ENCODE measurements at places on chromosomes 5 and 9. TPM values are rescaled to one million over a fixed set of nuclear protein-coding genes. Genes with fewer than 3 reads are reported as not detected.

Gene FAM221B
- 0.19 TPM for total RNA-seq

Gene IFNA2
- total RNA-seq: not detected

- no peak for DNase-seq
- H3K4me1 ChIP-seq: peaks cover 25% of the 10 kb centered on the region
- peaks cover 6% of the 10 kb centered on the region for H3K36me3 ChIP-seq
- H3K27me3 ChIP-seq: no peaks in the 10 kb centered on the region
Observed at GRCh38 chr9:13520069-13520468, 240.6 kb upstream of the MPDZ start.

GRCh38 chr5:168879331-168879730, 300.2 kb upstream of the PANK3 start:
- DNase-seq: no peak
- no peak overlapping the region for H3K27ac ChIP-seq
- peak overlapping the region; percentile 28 for H3K4me3 ChIP-seq
- H3K4me1 ChIP-seq: peaks cover 42% of the 10 kb centered on the region
- no peaks in the 10 kb centered on the region for H3K36me3 ChIP-seq

DNA sequence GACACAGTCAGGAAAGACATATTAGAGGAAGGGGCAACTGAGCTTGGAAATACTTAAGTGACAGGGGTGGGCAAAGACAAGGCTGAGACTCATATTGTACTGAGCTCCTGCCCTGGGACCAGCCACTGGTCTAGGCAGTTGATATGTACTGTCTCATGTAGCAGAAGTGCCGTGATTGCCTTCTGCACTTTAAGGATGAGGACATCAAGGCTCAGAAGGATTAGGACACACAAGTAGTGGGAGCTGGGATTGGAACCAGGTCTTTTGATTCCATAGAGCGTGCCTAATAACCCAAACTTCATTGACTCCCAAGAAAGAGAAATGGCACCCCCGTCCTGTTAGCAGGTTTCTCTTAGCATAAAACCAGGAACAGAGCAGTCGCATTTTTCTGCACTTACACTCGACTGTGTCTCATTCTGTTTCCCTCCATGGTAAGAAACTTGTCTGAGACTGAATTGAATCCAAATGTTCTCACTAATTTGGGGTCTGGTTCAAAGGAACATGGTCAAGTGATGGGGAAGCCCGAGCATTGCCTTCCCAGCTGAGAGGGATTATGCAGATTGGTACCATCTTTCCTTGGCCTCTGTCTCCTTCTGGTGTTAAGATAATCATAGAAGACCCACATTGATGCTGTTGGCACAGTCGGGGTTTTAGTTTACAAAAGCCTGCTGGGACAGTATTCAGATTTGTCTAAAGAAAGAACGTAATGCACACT, 70.4 kb downstream of the ANGPTL2 start:
- H3K27me3 ChIP-seq: no peaks in the 10 kb centered on the region
- DNase-seq: no peak
- H3K4me3 ChIP-seq: no peak overlapping the region
- H3K27ac ChIP-seq: no peak overlapping the region

Gene SLCO6A1
- total RNA-seq: 4.4 TPM

DNA sequence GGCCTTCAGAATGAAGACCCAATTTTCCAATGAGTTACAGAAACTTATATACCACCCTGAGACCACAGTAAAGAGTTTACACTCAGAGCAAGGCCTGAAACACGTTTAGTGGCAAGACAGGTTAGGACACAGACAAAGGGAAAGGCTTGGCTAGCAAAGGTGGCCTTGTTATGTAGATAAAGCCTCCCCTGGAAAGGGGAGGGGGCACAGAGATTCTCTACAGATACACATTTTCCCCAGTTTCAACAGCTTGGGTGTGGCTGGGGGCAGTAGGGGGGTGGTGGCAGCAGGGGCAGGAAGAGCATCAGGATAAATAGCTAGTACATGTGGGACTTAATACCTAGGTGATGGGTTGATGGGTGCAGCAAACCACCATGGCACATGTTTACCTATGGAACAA, 51.9 kb upstream of the PPP1R2B start:
- H3K4me1 ChIP-seq: peaks cover 35% of the 10 kb centered on the region
- peaks cover 2% of the 10 kb centered on the region for H3K27me3 ChIP-seq
- no peak overlapping the region for H3K4me3 ChIP-seq
- H3K27ac ChIP-seq: no peak overlapping the region

Gene CHSY3
- total RNA-seq: 0.91 TPM

DNA sequence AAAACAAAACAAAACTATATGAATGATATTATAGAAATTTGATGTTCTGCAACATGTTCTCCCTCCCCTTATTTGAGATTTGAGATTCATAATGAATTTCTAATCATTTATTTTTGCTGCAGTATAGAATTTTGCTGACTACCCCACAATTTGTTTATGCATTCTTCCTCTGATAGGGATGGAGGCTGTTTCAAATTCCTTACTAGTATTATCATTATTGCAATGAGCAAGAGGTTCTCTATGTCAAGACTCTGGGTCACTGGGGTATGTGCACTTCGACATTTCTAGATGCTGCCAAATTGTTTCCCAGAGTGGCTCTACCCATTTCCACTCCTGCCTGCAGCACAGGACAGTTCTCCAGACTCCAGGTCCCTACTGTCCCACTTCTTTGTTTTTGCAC, 54.9 kb upstream of the DAB2IP start:
- DNase-seq: no peak
- H3K36me3 ChIP-seq: peaks cover 2% of the 10 kb centered on the region
- no peak overlapping the region for H3K4me3 ChIP-seq
- peaks cover 20% of the 10 kb centered on the region for H3K4me1 ChIP-seq
- H3K27ac ChIP-seq: no peak overlapping the region

Gene RAI14
- total RNA-seq: 92.7 TPM

DNA sequence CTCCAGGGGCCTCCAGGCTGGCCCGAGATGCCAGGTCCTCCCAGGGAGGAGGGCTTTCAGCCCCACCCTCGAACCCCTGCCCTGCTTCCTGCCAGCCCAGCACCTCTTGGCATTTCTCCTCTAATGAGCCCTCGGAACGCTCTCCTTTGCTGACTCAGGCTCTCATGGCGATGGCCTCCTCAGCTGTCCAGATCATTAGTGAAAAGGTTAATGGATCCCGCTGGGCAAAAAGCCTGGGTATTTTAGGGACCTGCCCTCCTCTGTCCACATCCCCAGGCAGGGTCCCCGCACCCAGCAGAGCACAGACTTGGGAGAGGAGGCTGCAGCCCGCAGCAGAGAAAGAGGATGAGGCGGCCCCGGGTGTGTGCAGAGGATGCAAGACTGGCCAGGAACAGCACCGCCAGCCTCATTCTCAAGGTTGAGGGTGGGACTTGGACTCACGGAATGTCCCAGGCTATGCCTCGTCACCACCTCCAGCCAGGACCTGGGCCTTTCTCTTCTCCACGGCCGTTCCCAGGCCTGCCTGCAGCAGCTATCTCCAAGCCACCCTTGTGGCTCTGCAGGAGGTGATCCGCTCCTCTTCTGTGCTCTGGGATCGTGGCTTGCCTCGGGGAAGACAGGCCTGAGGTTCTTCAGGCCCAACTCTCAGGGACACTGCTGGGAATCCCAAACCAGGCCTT, 23.0 kb upstream of the ADAMTS2 start:
- no peaks in the 10 kb centered on the region for H3K27me3 ChIP-seq
- no peak for DNase-seq
- H3K4me1 ChIP-seq: no peaks in the 10 kb centered on the region
- H3K36me3 ChIP-seq: no peaks in the 10 kb centered on the region

Gene SELENOP
- 2.2 TPM for total RNA-seq

DNA sequence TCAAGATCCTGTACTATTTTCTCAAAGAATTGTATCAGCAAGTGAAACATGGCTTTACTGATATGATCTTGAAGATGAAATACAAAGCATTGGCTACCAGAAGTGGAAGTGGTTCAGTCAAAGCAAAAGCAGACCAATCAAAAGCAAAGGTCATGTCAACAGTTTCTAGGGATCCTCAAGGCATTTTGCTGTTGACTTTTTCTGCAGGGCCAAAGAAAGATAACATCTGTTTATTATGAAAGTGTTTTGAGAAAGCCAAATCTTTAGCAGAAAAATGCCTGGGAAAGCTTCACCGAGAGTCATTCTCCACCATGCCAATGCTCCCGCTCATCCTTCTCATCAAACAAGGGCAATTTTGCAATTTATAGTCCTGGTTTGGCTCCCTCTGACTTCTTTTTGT, 90.3 kb upstream of the ACO1 start:
- DNase-seq: no peak
- H3K27me3 ChIP-seq: no peaks in the 10 kb centered on the region
- H3K27ac ChIP-seq: no peak overlapping the region
- no peak overlapping the region for H3K4me3 ChIP-seq
- H3K36me3 ChIP-seq: no peaks in the 10 kb centered on the region

Gene SPATA31D4
- not detected for total RNA-seq

DNA sequence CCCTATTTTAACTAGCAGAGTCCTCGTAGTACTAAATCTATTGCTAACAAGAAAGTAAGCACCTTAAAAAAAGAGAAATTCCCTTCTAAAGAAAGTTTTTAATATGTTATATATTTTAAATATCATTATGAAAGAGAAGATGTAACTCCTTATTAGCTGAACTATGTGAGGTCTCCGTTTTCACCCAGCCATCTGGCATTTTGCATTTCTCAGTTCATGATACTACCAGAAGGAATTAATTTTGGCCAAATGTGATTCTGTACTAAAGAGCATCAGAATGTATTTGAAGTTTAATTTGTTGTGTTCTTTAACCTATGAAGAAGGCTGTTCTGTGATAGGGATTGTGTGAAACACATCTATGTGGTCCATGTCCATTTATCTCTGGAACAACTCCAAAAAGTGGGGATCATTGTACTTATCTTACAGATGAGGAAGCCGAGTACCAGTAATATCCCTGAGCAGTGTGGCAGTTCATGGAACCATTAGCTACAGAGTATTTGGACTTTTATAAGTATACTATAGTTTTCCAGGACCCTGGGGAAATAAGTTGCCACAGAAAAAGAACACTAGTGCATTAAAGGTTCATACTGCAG, 29.8 kb downstream of the TNFAIP8 start:
- no peak overlapping the region for H3K4me3 ChIP-seq
- peaks cover 20% of the 10 kb centered on the region for H3K4me1 ChIP-seq
- no peaks in the 10 kb centered on the region for H3K36me3 ChIP-seq
- H3K27me3 ChIP-seq: no peaks in the 10 kb centered on the region

Gene HOMER1
- 28.1 TPM for total RNA-seq

Gene TAF11L5
- total RNA-seq: not detected

Gene SPATA31C2
- total RNA-seq: 1.5 TPM

DNA sequence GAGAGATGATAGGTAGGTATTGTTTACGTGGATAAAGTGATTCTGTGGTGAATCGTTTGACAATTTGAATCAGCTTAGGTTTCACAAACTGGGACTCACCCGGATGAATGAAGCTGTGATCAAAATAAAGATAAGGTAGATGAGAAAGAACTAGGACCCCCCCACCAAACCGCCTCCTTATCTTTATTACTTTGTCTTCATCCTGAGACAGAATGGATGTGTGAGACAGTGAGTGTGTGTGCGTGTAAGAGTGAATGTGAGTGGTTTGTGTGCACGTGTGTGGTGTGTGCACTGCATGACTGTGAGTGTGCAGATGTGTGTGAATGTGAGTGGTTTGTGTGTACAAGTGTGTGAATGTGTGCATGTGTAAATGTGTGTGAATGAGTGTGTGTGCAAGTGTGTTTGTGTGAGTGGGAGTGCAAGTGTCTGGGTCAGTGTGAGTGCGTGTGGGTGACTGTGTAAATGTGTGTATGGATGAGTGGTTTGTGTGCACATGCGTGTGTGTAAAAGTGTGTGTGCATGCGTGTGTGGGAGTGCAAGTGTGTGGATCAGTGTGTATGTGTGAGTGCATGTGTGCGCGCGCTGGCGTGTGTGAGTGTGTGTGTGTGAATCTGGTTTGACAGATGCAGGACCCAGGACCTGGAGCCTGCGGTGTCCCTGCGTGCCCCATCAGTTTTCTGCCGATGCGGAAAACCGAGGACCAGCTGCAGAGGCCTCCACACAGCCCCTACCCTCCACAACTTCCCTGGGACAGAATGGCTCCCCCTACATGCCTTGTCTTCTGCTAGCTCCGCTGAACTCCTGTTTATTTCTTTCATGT, 11.4 kb upstream of the ENG start:
- H3K27ac ChIP-seq: no peak overlapping the region
- H3K27me3 ChIP-seq: no peaks in the 10 kb centered on the region
- H3K4me3 ChIP-seq: no peak overlapping the region
- H3K36me3 ChIP-seq: no peaks in the 10 kb centered on the region
- DNase-seq: no peak

Gene SPINK13
- total RNA-seq: not detected

Gene PCDHB2
- 57.8 TPM for total RNA-seq

Gene MACIR
- total RNA-seq: 27.2 TPM

GRCh38 chr5:172284611-172284980, 1.0 kb upstream of the UBTD2 start:
- peaks cover 43% of the 10 kb centered on the region for H3K4me1 ChIP-seq
- peak overlapping the region; percentile 98 for H3K4me3 ChIP-seq
- no peaks in the 10 kb centered on the region for H3K36me3 ChIP-seq
- peak overlapping the region; percentile 99 for H3K27ac ChIP-seq
- H3K27me3 ChIP-seq: no peaks in the 10 kb centered on the region

DNA sequence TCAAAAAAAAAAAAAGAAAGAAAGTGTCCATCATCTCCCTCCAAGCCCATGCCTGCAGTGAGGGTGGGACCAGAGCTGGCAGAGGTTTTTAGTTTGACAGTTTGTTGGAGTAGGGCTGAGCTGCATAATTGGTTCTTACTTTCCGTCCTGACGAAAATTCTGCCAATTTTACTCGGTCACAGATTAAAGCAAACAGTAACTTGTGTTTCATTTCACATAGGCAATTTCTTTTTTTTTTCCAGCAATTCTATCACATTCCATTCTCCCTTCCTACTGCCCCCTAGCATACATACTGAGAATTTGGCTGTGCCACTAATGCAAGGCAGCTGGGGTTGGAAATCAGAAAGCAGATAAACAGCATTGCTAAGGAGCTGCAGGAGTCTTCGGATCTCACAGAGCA, 132.4 kb downstream of the FRMD3 start:
- peaks cover 2% of the 10 kb centered on the region for H3K36me3 ChIP-seq
- no peak overlapping the region for H3K4me3 ChIP-seq
- DNase-seq: no peak
- peaks cover 5% of the 10 kb centered on the region for H3K4me1 ChIP-seq
- H3K27me3 ChIP-seq: no peaks in the 10 kb centered on the region

Gene DDX46
- total RNA-seq: 74.7 TPM

DNA sequence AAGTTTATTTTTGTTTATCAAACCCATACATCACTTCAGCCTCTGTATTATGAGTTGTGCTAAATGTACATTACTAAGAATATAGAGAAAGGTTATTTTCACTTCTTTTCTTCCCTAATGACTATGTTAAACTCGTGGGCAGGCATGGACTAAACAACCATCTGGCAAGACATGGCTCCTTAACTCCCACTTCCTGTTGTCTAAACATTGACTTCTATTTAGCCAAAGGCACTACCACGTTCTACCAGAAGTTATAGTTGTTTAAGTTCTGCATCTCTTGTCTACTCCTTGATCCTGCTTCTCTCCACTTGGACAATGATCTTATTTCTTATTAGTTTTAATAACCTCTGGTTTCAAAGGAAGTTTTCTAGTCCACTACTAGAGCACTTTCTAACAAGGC, 136.1 kb downstream of the MACIR start:
- no peak overlapping the region for H3K4me3 ChIP-seq
- no peak for DNase-seq
- H3K36me3 ChIP-seq: no peaks in the 10 kb centered on the region
- no peaks in the 10 kb centered on the region for H3K27me3 ChIP-seq
- H3K27ac ChIP-seq: peak overlapping the region; percentile 84

GRCh38 chr5:95554331-95554646, 488 bp downstream of the SKIC3 start:
- DNase-seq: no peak
- peak overlapping the region; percentile 96 for H3K4me3 ChIP-seq
- H3K36me3 ChIP-seq: peaks cover 3% of the 10 kb centered on the region

Gene SMIM33
- not detected for total RNA-seq

Gene NMUR2
- not detected for total RNA-seq

Gene PLGRKT
- total RNA-seq: 24.6 TPM
